CD4-positive, alpha-beta T cell treated with Interleukin-4 for 1 hour (primary cell): ENCODE measurements at places on chromosomes 16 and 17.

- no peak for DNase-seq
Measured at GRCh38 chr17:16040710-16041251, 41.2 kb downstream of the TTC19 start.

DNA sequence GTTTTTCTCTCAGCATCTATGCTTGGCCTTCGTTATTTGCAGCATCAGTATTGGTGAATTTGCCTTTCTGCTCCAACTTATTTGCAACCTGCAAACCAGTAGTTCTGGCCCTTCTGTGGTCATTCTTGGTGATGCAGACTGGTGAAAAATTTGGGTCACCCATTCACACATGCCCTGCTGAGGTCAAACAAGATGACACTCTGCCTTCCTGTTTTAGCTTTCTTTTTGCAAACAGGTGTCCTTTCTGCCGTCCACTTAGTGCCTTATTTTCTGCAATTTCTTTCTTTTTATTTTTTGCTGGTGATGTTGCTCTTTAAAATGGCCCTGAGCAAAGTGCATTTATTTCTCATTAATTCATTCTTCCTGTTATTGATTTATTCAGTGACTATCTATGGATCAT lies 31.3 kb downstream of the PLCG2 start:
- no peak for DNase-seq

- no peak for DNase-seq
Measured at GRCh38 chr17:69961501-69962145, 113.4 kb upstream of the KCNJ16 start.

DNA sequence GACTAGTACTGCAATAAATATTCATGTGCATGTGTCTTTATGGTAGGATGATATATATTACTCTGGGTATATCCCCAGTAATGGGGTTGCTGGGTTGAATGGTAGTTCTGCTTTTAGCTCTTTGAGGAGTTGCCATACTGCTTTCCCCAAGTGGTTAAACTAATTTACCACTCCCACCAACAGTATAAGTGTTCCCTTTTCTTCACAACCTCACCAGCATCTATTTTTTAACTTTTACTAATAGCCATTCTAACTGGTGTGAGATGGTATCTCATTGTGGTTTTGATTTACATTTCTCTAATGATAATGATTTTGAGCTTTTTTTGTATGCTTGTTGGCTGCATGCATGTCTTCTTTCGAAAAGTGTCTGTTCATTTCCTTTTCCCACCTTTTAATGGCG lies 32.9 kb downstream of the ITGAM start:
- DNase-seq, result no peak

GRCh38 chr16:85959686-85960085 lies 60.7 kb downstream of the IRF8 start:
- DNase-seq, result no peak
